ENCODE measurements at places on chromosomes 1 and 21. TPM values are rescaled to one million over a fixed set of nuclear protein-coding genes. Genes with fewer than 3 reads are reported as not detected.

MRAP gene
- not detected for total RNA-seq

CHODL gene
- not detected for total RNA-seq

FAM131C gene
- not detected for total RNA-seq

VWA5B1 gene
- not detected for total RNA-seq

SERTAD4 gene
- under 0.01 TPM for total RNA-seq

LAX1 gene
- total RNA-seq, result 11.9 TPM

GSTM5 gene
- total RNA-seq, result not detected

VWA1 gene
- total RNA-seq, result 0.10 TPM

WLS gene
- 4.7 TPM for total RNA-seq

LRRC38 gene
- total RNA-seq, result not detected

HSPA6 gene
- 2.8 TPM for total RNA-seq

LAMB3 gene
- total RNA-seq, result 12.4 TPM

AIRE gene
- total RNA-seq, result 0.10 TPM

AGBL4 gene
- 0.10 TPM for total RNA-seq

UMODL1 gene
- total RNA-seq, result under 0.01 TPM

RNU5D-1 gene
- not detected for total RNA-seq

TTLL7 gene
- total RNA-seq, result 0.84 TPM

ABCA4 gene
- not detected for total RNA-seq

PAQR7 gene
- total RNA-seq, result 3.5 TPM

ZMYND12 gene
- 0.84 TPM for total RNA-seq

KLF17 gene
- total RNA-seq, result not detected

C8B gene
- not detected for total RNA-seq

ZBTB21 gene
- 60.4 TPM for total RNA-seq

TARBP1 gene
- total RNA-seq, result 21.0 TPM

TTLL10 gene
- total RNA-seq, result 0.42 TPM

FCRLB gene
- total RNA-seq, result 1.0 TPM

GNG4 gene
- total RNA-seq, result 0.10 TPM

KRTAP12-2 gene
- total RNA-seq, result not detected

TSSK3 gene
- not detected for total RNA-seq

FCRL5 gene
- 6.6 TPM for total RNA-seq

DMRTA2 gene
- under 0.01 TPM for total RNA-seq

ICOSLG gene
- 15.4 TPM for total RNA-seq

LCE5A gene
- not detected for total RNA-seq

EBNA1BP2 gene
- 7.1 TPM for total RNA-seq

LAMTOR2 gene
- 16.6 TPM for total RNA-seq

IGSF9 gene
- not detected for total RNA-seq

SLC9C2 gene
- not detected for total RNA-seq

CFHR1 gene
- not detected for total RNA-seq

MR1 gene
- total RNA-seq, result 19.2 TPM

CNIH3 gene
- total RNA-seq, result 1.4 TPM

TDRD5 gene
- 0.10 TPM for total RNA-seq

ADORA3 gene
- total RNA-seq, result not detected
